ENCODE measurements at places on chromosomes 4 and X. TPM values are rescaled to one million over a fixed set of nuclear protein-coding genes. Genes with fewer than 3 reads are reported as not detected.

Gene FAM53A
- 4.3 TPM for total RNA-seq

Gene TIGD4
- total RNA-seq = 0.36 TPM

Gene SPIN4
- total RNA-seq = 4.7 TPM

Gene SAGE1
- not detected for total RNA-seq

Gene MAGEB2
- not detected for total RNA-seq

Gene SUPT20HL2
- not detected for total RNA-seq

Gene SASH3
- not detected for total RNA-seq

DNA sequence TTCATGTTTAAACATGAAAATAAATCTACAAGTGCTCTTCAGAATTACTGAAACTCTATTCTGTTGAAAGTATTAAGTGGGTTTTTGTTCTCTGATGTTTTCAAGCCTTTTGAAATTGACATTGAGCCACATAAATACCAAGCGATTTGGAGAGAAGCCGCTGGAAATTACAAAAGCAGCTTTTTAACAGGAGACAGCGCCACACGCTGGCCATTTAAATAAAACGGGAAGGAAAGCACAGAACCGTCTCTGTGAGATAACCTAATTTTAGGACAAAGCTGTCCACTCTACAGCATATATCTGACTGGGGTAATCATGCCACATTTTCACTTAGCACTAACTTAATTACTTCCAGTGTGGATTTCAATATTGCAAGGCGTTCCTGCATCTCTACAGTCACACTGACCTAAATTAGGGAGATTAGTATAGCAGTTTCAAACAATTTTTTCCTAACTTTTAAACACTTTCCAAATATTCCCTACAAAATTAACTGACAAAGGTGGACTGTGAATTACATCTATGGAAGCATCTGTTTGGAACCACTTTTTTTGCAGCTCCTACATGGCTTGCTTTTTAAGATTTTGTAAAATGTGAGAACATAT, 6.8 kb upstream of the ANOS1 start:
- no peak for DNase-seq

- no peak for DNase-seq
Measured at GRCh38 chr4:118749347-118749988, 64.3 kb downstream of the METTL14 start.

- peak; percentile 18 for DNase-seq
Measured at GRCh38 chr4:186840771-186841301, 117.2 kb upstream of the FAT1 start.

- no peak for DNase-seq
Measured at GRCh38 chr4:146267826-146268225, 53.5 kb downstream of the REELD1 start.

- DNase-seq = no peak
Measured at GRCh38 chr4:57291911-57292310, 181.7 kb upstream of the IGFBP7 start.

Data from osteoblast (primary cell).